Neural progenitor cell (in vitro differentiated cells): ENCODE measurements at places on chromosomes 16 and 17. TPM values are rescaled to one million over a fixed set of nuclear protein-coding genes. Genes with fewer than 3 reads are reported as not detected.
A peak's percentile ranks its signal among the peaks of the same experiment; 100 is the strongest.

GRCh38 chr16:75362846-75363245 is 70.5 kb downstream of the CFDP1 start:
- no peak for DNase-seq

GRCh38 chr16:75252049-75252864 is 833 bp upstream of the BCAR1 start:
- DNase-seq: no peak

The DYNLRB2 gene
- not detected in 2 replicates for total RNA-seq

GRCh38 chr16:67528870-67529581 is 397 bp downstream of the RIPOR1 start:
- DNase-seq: peak; percentile 80

DNA sequence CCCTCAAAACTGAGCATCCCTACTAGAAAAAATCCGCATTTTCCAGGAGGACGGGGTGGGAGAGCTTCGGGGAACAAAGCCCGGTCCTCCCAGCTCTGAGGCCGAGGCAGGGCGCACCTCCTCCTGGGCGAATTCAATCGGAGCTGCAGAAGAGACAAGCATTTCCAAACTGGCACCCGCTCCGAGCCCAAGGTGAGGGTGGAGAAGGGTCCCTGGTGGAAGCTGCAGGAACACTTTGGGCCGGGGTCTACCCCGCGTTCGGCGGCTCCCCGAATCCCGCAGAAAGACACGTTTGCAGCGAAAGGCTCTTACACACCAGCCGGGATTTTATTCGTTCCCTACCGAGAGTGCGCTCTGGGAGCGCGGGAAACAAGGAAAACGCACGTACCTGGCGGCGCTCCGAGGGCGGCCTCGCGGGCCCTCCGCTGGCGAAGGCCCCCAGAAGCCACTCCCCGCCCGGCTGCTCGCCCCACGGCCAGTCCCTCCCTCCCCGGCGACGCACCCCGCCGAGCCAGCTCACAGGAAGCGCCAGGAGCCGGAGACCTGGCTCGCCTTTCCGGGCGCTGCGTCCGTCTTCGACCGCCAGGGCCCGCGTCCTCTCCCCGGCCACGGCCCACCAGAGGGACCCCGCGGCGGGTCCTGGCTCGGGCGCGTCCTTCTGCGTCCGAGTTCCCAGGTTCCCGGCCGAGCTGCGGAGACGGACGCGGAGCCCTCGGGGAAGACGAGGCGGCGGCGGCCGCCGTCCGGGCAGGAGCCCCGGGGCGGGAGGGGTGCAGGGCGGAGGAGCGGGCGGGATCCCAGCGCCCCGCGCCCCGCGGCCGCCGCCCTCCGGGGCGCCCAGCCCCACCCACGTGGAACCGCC is 49.8 kb upstream of the BAHCC1 start:
- peak; percentile 92 for DNase-seq

GRCh38 chr16:49129935-49130334 is 151.7 kb downstream of the CBLN1 start:
- DNase-seq: no peak
